Left lobe of liver (tissue), 2 donors: ENCODE measurements at places on chromosomes 12 and 14. TPM values are rescaled to one million over a fixed set of nuclear protein-coding genes. Genes with fewer than 3 reads are reported as not detected.

The ZNF384 gene
- 20.3 TPM for total RNA-seq

The OSGEP gene
- total RNA-seq = 11.5 TPM

The OTOGL gene
- total RNA-seq = 0.03 TPM

The RHEBL1 gene
- 0.18 TPM for total RNA-seq

The TBC1D30 gene
- total RNA-seq = 2.1 TPM

The SLCO1C1 gene
- not detected for total RNA-seq

The KCNK10 gene
- not detected for total RNA-seq

The MSRB3 gene
- total RNA-seq = 1.6 TPM

The KCNH3 gene
- total RNA-seq = 0.13 TPM

The ANO4 gene
- 0.35 TPM for total RNA-seq

The PLEKHD1 gene
- not detected for total RNA-seq

The PLBD1 gene
- total RNA-seq = 2.5 TPM

The TAS2R9 gene
- total RNA-seq = not detected

The SLC5A8 gene
- not detected for total RNA-seq

The ITPR2 gene
- total RNA-seq = 62.4 TPM

The APOF gene
- 188 TPM for total RNA-seq

The TRHDE gene
- 1.2 TPM for total RNA-seq

The TMEM52B gene
- total RNA-seq = not detected

The TTC9 gene
- total RNA-seq = 0.23 TPM

The CHGA gene
- 0.20 TPM for total RNA-seq

The KRT79 gene
- not detected for total RNA-seq

The SAV1 gene
- total RNA-seq = 7.7 TPM
